COR-L47 (cell line): ENCODE measurements at places on chromosomes 12 and 14.

DNA sequence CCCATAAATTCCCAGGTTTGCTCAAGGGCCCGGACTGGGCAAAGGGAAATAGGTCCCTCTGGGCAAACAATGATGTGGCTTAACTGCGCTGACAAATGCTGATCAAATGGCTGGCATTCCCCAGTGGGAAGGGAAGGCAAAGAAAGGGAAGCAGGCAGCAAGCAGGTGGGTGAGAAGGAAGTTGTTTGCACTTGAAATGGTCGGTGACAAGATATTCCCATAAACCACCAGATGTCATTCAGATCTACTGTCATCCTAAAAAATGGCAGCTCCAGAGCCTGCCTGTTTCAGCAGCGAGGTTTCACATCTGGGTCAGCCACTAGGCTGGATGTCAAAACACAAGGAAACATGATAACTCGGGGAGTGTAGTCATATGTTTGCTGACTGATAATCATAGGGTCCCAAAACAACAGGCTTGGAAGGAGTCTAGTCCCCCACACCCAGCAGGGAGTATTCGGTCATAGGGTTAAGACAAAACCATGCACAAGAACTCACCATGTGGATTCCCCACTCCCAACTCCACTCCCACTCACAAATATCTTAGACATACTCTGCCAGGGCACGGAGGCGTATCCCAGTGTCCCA is 37.9 kb upstream of the MDM1 start:
- no peak for DNase-seq

- DNase-seq, result no peak
Measured at GRCh38 chr14:95183082-95183481, 25.8 kb upstream of the DICER1 start.

DNA sequence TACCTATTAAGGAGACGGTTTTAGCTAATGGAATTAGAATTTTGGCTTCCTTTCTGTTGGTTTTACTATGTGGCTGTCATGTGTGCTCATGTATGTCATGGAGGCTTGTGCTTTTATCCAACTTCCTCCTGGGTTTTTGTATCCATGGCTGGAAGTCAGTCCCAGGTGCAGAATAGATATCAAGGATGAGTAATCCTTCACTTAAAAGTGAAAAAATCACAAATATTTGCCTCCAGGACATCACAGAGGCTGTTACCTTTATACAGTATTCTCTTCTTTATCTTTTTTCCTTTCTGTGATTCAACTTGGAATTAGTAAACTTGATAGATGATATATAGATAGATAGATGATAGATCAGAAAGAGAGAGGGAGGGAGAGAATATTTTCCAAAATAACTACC is 706.8 kb downstream of the GALC start:
- DNase-seq, result no peak

DNA sequence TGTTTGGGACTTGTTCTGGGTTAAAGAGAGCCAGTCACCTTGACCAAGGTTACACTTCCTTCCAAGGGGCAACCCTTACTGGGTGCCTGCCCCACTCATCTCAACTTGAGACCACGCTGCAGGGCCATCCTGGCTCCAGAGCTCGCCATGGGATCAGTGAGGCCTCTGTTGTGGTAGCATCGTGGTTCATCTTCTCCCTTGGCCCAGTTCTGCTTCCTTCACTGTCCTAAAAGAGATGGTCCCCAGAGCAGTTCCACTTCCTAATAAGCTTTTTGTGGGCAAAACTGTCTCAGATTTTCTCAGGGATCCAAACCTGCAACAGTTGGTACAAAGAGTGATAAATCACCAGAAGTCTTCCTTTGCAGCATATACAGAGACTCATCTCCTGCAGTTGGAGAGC is 165.9 kb upstream of the TMEM260 start:
- DNase-seq, result no peak
